ENCODE measurements at places on chromosomes 1 and 21. TPM values are rescaled to one million over a fixed set of nuclear protein-coding genes. Genes with fewer than 3 reads are reported as not detected.

The ADAMTSL4 gene
- total RNA-seq, result 42.7 TPM

The SHISA4 gene
- total RNA-seq, result 23.3 TPM

The FMO2 gene
- 36.0 TPM for total RNA-seq

The DMBX1 gene
- total RNA-seq, result not detected

Measured in omental fat pad (tissue), 4 donors.